Inflammatory macrophage treated with lipopolysaccharide for 4 hours (primary cell): ENCODE measurements at places on chromosomes 5 and 9.

- DNase-seq, result peak; percentile 14
These were observed 597.3 kb downstream of the PRELID2 start for GRCh38 chr5:145237843-145238242.

DNA sequence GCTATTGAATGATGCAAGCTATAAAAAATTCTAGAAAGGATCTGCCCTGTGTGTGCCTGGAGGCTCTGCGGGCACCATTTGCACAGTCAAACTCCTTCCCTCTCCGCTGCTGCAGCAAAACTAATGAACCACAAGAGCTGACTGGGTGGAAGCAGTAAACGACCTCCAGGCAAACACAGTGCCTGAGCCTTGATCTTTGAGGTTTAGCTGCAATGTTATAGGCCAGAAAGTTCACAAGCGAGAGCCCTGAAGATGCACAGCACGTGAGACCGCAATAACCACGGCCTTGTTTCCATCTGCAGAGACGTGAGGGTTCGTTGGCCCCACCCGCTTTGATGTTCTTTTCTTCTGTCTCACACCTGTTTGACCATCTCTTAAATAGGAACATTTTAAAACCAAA is 69.2 kb upstream of the S1PR3 start:
- no peak for DNase-seq

- no peak for DNase-seq
These were observed 64.2 kb upstream of the IRX1 start for GRCh38 chr5:3531320-3531986.

DNA sequence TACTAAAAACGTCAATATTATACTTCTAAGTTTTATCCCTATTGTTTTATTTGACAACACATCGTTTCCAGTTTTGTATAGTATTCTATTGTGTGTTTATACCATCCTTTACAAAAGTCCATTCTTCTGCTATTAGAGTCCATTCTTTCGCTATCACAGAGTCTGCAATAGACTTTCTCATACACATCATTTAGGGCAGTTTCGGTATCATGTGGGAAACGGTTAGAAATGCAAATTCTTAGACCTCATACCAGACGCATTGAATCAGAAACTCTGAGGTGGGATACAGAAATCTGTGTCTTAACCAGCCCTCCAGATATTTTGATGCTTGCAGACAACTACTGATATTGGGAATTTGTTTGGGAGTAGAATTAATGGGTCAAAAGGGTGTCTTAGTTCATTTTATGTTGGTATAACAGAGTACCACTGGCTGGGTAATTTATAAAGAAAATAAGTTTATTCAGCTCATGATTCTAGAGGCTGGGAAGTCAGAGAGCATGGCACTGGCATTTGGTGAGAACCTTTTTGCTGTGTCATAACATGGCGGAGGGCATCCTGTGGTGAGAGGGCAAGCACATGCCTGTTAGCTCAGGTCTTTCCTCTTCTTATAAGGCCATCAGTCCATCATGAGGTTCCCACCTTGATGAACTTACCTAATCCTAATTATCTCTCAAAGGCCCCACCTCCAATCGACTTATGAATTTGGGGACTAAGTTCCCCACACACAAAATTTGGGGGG is 21.1 kb downstream of the CARTPT start:
- no peak for DNase-seq

DNA sequence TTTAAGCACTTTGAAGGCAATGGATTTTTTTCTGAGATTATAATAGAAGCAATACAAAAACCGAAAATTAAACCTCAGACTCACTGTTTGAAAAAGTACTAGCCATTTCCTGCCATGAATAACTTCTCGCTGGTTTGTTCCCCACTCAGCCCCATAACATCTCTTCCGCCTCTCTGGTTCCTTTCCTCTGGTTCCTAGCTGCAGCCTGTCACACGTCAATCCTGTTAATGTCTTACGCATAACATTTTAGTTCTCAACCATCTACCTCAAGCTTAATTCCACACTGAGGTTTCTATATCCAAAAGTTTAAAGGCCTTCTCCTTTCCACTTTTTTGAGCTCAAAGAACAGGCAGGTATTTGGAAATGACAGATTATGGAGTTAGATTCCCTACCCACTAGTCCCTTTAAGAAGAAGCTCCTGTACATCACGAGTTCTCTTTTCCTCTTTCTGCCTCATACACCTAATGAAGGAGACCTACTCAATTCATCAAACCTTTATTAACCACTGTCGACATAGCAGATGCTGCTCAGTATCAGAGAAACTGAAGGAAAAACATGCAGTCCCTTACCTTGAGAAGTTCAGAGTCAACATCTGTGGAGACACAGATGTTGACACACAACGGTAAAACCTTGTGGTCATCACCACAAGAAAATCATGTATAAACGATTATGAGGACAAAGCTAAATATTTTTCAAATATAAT is 243.0 kb upstream of the PTGER4 start:
- peak; percentile 69 for DNase-seq

DNA sequence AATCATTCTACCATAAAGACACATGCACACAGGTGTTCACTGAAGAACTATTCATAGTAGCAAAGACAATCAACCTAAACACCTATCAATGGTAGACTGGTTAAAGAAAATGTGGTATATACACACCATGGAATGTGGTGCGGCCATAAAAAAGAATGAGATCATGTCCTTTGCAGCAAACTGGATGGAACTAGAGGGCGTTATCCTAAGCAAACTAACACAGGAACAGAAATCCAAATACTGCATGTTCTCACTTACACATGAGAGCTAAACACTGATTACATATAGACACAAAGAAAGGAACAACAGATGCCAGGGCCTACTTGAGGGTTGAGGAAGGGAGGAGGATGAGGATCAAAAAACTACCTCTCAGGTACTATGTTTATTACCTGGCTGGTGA is 103.8 kb downstream of the DRD1 start:
- DNase-seq, result no peak

DNA sequence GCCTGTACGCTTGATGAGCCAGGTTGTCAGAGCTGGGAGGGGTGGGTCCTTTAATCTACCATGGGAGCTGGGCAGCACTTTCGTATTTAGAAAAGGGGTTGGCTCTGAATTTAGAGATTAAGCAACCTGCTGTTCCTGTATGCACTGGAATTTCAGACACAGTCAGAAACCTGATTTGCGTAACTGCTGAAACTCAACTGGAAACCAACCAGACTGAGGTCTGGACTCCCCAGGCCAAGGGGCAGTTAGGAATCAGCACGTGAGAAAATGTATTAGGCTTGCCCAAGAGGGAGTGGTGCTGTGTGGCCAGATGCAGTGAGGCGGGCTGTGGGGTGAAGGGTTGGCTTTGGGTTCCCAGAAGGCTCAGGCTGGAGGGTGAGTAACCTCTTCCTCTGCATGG is 235.0 kb downstream of the GOLPH3 start:
- DNase-seq, result peak; percentile 73

- DNase-seq, result no peak
These were observed 11.5 kb downstream of the PRRX2 start for GRCh38 chr9:129676975-129677374.

DNA sequence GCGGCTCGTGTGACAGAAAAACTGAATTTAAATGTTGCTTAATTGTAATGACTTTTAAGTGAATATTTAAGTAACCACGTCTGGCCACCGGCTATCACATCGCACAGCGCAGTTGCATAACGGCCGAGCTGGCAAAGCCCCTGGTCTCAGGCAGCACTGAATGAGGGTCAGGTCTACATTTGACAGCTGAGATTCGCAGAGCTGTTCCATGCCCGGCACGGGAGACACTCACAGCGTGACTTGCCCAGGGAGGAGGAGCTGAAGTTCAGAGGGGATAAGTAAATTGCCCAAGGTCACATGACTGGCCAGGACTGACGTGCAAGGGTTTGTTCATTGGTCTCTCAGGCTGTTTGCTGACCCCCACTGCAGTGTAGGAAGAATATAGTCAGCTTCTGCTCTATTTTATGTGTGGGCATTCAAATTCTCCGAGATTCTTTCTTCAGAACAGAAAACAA is 17.4 kb upstream of the COL5A1 start:
- DNase-seq, result no peak

DNA sequence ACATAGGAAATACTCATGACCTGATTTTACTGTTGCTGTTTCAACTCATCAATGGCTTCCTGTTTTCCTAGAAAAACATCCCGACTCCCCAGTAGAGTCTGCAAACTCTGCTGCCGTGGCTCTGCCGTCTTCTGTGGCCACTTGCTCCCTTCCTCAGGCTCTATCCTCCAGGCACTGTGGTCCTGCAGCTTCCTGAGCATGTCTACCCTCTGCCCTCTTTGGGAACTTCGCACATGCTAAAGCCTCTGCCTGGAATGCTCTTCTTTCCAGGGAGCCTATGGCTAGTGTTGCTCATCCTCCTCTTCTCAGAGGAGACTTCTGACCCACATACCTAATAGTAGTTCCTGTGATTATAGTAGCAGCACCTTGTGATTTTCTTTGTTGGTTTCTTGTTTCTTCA is 256.9 kb downstream of the MAN2A1 start:
- DNase-seq, result no peak

DNA sequence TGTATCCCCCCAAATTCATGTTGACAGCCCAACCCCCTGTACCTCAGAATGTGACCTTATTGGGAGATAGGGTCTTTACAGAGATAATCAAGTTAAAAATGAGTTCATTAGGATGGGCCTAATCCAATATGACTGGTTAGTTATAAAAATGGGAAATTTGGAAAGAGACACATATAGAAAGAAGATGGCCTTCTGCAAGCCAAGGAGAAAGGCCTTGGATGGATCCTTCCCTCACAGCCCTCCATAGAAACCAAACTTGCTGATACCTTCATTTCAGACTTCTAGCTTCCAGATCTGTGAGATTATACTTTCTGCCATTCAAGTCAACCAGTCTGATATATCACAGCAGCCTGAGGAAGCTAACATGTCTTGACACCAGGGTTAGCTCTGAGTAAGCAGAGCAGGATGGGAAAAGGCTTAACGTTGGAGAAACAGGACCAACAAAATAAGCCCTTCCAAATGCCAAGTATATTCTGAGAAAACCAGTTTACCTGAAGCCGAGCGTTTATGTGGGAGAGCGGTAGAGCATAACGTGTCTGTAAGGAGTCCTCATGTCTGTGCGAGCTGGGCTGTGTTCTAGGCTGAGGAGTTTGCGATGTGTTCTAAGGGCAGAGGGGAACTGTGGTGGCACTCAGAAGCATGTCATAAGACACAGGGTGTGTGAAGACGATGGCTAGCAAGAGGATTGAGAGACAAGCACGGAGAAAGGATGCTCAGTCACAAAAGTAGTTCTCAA is 206.1 kb downstream of the PIK3R1 start:
- DNase-seq, result no peak

DNA sequence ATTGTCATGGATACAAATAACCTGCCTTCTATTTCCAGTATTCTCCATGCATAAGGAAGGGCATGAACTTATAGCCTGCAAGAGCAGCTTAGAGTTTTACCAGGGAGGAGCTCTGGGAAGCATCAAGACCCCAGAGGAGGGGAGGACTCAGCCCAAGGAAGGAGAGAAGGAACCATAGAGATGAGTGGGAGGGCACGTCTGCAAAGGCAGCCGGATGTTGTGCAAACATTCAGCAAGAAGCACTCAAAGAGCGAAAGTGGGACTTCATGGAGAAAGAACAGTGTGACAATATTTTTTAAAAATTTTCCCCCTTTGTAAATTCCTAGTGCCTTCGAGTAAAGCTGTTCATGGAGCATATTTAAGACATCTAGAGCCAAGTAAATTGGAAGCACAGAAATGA is 270.1 kb upstream of the PTGER4 start:
- peak; percentile 94 for DNase-seq

- DNase-seq, result no peak
These were observed 230.0 kb upstream of the RGMB start for GRCh38 chr5:98543490-98543889.

DNA sequence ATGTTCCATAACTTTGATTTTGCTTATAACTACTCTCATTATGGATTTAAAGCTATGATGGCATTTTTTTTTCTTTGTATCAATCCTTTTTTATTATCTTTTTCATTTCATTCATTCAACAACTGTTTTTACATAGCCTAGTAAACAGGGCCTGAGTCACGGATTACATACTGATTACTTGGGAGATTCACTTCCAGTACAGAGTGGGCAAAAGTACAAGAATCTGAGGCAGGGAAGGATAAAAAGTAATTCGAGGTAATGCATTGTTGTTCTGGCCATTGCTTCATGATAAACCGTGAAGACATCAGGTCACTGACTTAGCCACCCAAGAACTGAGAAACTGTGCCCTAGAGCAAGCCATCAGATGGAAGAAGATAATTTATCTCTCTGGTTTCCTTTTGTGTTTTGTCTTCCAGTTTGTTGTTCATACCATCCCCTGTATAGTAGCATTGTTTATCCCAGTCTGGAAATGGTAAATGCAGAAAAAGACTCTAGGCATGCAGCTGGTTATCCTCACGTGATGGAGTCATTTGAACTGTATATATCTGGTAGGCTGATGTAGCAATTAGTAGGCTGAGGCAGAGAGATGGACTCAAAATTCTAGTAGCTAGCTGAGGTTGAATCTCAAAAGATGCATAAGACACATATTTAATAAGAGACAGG is 145.6 kb downstream of the CNTLN start:
- DNase-seq, result no peak

- no peak for DNase-seq
These were observed 227.6 kb upstream of the ANKRD55 start for GRCh38 chr5:56460681-56461191.

GRCh38 chr5:57408714-57409113 is 73.9 kb downstream of the ACTBL2 start:
- no peak for DNase-seq

DNA sequence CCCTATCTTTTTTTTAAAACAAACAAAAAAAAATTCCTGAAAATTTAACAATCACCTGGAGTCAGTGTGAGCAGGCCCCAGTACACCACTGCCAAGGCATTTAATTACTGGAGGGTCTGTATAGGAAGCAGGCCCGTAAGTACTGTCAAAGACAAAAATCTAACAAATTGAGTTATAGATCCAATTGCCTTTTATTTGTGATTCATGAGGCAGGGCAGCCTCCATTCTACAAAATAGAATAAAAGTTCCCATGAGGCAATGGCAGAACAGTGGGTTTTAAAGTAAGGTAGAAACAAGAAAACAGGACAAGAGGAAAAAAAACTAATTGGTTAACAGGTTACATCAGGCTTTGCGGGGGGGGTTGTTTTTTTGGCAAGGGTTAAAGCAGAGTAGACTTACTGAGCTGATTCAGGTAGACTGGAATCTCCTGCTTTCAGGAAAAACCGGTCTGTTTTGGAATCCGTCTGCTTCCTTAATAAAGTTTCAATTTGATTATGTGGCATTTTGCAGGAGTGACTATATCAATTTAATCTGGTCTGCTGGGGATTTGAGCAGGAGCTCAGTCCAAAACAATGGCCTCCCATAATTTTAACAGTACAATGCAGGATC is 48.9 kb downstream of the AUH start:
- DNase-seq, result no peak

DNA sequence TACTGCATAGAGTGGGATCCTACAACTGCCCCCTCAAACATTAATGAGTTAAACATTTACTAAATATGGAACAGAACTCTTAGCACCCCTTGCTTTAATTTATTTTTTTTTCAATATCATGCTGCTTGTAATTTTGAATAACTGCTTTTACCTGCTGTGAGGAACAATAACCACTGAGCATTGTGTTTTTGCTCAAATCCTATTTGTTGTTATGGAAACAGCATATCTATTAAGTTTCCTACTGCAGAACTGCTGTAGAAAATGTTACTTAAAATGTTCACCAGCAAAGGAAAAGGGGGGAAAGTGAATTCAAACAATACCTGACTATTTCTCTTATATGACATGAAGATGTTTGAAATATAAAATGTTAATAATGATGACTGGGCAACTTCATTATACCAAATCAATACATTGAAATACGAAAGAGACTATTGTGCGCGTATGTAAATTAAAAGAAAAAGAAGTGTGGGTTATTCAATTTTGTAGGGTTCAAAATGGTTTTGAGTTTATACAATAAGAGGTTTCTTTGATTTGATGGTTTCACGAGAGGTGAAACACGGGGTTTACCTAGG is 1043.8 kb upstream of the NUDT12 start:
- no peak for DNase-seq

- no peak for DNase-seq
These were observed 435.7 kb upstream of the RIOK2 start for GRCh38 chr5:97618721-97619120.
